ENCODE measurements at places on chromosomes 6 and 20.

- DNase-seq, result no peak
Observed at GRCh38 chr20:32395066-32395465, 36.9 kb downstream of the ASXL1 start.

DNA sequence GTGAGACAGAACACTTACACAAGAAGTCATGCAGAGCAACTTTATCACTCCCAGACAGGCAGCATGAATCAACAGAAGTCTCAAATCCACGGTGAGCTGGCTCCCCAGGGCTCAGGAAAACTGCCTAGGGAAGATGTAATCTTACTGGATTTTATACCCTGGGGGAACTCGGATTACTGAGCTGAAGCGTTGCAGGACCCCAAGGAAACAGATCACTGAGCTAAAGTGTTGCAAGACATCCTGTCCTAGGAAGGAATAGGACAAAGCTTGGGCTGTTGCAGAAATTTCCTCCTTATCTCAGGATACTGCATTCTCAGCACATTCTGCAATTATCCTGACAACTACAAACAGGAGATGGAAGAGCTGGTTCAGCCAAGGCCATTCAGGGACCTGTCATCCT is 224.8 kb downstream of the TFAP2A start:
- no peak for DNase-seq

DNA sequence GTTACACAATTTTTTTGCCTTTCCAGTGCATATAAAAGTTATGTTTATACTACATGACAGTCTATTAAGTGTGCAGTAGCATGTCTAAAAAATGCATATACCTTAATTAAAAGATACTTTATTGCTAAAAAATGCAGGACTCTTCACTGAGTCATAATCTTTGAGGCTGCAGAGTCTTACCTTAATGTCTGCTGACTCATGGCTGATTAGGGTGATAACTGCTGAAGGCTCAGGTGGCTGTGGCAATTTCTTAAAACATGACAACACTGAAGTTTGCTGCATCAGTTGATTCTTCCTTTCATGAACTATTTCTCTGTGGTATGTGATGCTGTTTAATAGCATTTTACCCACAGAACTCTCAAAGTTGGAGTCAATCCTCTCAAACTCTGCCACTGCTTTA is 19.1 kb downstream of the ZSCAN23 start:
- DNase-seq, result no peak

GRCh38 chr20:35235881-35236280 is 9.4 kb downstream of the MMP24 start:
- DNase-seq, result no peak

DNA sequence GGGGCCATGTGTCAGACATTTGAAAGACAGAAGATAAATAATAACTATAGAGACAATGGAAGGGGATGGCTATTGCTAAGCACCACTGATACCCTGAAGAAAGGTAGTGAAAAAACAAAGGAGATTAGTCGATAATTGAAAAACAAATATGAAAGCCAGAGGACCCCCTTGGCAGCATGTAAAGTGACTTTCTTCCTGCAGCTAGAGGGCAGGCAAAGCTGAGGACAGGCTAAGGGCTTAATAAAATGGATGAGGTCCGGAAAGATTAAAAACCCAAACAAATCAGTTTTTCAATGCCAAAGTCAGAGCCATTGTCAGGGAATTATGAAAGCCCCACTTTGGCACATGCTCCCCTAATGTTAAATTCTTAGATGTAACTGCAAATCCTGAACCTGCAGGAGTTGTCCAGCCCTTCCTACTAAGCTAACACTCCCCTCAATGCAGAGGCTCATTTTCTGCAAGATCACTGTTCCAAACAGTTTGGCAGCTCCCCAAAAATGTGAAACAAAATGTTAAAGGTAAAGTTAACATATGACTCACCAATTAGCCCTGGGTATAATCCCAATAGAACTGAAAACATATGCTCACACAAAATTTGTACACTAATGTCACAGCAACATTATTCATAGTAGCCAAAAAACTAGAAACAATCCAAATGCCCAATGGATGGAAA is 1177.9 kb downstream of the GRIK2 start:
- DNase-seq, result no peak

- DNase-seq, result no peak
Observed at GRCh38 chr20:6381887-6382286, 259.1 kb upstream of the FERMT1 start.

Data from suppressor macrophage treated with lipopolysaccharide for 4 hours (primary cell).